ENCODE measurements at places on chromosomes 5 and 9.

GRCh38 chr5:77390221-77390620, 101.9 kb downstream of the WDR41 start:
- DNase-seq: no peak

DNA sequence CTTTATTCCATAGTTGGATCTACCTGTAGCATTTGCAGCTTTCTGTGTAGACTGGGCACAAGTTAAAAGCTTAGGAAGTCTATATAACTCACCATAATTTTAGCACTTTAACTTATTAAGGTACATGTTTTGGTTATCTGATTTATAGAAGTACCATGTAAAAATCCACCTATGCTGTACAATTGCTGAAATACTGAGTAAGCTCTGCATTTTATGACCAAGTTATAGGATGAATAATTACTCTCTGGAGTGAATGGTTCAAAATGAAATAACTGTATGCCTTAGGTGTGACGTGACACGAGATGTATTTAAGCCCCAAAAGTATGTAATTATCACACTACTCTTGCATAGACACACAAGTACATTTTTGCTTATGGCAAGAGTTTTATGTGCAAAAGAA, 22.1 kb downstream of the ZSWIM6 start:
- no peak for DNase-seq

- no peak for DNase-seq
These were observed 6.1 kb upstream of the AJM1 start for GRCh38 chr9:136835932-136836904.

DNA sequence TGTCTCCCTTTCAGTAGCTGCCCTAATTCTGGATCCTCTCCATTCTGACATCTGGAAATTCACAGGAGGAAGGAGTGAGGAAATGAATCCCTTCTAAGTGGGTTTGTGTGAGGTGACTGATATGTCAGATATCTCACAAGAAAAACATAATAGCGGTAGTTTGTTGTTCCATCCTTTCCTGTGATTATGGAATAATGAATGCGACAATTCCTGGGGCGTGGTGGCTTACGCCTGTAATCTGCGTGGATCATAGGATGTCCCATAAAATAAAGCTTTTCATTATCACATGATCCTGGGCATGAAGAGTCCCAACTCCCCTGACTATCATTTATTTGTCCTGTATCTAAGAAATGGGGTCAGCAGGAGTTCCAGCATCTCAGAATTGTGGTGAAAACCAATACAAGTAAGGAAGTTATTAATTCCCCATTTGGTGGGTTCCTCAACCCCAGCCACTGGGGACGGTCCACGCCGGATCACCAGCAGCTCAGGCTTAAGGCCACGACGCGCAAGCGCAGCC, 375 bp upstream of the C5orf24 start:
- DNase-seq: no peak

DNA sequence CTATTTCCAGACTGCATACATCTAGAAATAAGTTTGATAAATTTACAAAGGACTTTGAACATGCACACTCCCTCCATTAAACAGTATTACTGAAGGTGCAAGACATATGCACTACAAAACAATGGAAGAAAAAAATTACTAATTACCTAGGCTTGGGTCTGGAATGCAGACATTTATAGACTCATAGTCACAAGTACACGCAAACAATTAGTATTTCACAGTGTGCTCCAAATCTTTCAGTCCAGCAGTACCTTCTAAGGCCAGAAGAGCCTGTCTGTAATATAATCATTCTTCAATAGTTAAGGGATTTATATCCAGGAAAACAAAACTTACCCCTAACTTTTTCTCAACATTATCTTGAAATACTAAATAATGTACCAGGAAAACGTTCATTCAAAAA, 11.2 kb downstream of the RICTOR start:
- no peak for DNase-seq

DNA sequence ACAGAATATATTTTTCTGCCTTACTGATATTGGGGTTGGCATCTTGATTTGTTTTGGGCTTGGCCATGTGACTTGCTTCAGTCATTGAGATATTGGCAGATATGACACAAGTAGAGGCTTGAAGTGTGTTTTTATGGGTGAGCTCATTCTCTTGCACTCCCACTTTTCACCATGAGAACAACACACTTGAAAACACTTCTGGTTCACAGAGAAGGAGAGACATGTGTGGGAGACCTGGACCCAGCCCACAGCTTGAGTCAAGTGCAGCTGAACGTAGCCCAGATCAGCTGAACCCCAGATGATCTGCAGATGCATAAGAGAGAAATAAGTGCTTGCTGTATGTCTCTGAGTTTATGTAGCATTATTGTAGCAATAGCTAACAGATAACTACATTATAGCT, 155.4 kb downstream of the SEMA6A start:
- DNase-seq: no peak

DNA sequence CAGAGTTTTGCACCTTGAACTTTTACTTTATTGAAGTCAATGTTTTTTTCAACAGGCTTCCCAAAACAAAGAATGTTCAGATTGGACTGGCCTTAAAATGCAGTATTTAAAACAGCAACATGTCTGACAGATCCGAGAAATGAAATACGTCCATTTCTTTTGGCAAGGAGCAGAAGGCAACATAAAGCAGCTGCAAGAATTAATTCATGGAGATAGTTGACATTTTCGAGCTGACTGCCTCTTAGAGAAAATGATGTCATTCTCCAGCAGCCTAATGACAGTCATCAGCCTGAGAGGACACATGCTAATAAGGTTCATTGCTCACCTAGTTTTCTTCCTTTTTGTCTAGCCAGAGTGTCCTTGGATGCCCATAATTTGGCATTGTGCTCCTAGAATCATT, 232.2 kb upstream of the SEMA6A start:
- DNase-seq: no peak

GRCh38 chr5:88734983-88735382, 148.0 kb downstream of the MEF2C start:
- no peak for DNase-seq

GRCh38 chr9:15433661-15434060, 11.0 kb downstream of the SNAPC3 start:
- DNase-seq: no peak

- no peak for DNase-seq
These were observed 184.4 kb downstream of the CWC27 start for GRCh38 chr5:64952951-64953673.

- peak; percentile 58 for DNase-seq
These were observed 92.8 kb upstream of the CCDC112 start for GRCh38 chr5:115389034-115389798.

DNA sequence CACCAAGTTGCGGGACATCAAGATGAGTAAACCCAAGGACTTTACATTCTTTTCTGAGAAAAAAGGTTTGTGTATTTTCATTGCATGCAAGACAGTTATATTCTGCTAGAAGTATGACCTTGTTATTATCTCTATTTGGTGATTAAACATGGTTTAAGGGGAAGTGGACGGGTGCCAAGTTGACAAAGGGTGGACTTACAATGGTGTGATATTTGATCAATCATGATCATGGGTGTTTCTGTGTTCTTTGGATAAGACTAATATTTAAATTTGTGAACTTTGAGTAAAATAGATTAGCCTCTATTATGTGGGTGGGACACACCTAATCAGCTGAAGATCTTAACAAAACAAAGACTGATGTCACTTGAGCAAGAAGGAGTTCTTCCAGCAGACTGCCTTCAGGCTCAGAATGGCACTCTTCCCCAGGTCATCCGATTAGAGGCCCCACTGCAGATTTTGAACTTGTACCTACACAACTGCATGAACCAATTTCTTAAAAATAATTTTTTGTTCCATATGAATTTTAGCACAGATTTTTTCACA, 782.9 kb downstream of the CDH12 start:
- no peak for DNase-seq

GRCh38 chr5:66807743-66808142, 211.6 kb downstream of the MAST4 start:
- no peak for DNase-seq

DNA sequence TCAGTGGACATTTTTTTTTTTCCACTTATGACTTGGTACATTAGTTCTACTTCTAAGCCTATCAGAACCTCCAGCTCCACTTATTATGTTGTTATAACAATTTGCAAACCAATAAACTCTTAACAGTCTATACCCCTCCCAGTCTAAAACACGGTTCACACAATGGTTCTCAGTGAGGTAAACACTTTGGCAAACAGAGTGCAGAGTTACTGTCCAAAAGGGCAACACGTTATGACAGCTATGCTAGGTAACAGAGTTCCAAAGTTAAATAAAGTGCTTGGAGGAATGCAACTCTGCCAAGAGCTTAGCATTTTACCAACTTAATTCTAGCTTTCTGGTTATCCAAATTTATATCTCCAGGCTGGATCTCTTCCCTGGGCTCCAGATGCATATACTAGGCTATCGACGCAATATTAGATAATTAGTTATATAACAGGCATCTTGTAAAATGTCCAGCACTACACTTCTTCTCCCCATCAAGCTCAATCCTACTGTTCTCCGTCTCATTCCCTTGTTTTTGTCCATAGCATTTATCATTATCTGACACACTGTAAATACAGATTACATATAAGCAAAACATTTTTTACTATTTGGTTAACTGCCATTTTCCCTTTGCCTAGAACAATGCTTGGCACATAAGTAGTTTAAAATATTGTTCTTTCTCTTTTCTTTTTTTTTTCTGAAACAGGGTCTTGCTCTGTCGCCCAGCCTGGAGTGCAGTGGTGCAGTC, 14.3 kb downstream of the FNBP1 start:
- no peak for DNase-seq

- no peak for DNase-seq
These were observed 201.2 kb downstream of the ACTL7B start for GRCh38 chr9:108654566-108654965.

- no peak for DNase-seq
These were observed 100.1 kb downstream of the KCNIP1 start for GRCh38 chr5:170603578-170604565.

DNA sequence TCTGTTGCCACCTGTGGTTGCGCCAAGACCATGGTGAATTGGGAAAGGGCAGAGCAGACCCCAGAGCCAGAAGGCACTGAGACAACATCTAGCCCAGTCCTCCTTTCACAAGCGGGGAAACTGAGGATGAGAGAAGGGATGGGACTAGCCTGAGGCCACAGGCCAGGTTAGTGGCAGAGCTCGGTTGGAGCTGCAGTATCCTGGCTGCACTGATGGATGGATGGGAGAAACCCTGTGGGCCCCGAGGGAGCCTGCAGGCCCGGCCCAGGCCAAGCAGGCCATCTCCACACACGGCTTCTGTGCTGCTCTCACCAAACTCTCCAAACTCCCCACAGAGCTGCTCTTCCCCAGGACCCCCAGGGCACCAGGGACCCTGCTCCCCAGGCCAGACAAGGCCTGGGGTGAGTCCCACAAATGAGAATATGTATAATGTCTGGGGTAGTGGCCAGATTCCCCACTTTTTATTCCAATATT, 60.2 kb downstream of the TSTD2 start:
- no peak for DNase-seq

GRCh38 chr5:67196537-67197059, at the start of gene CD180:
Gene CD180 (minus strand): TSS chr5:67196799. CDS start chr5:67196641, 158 bp downstream.
- peak; percentile 65 for DNase-seq

DNA sequence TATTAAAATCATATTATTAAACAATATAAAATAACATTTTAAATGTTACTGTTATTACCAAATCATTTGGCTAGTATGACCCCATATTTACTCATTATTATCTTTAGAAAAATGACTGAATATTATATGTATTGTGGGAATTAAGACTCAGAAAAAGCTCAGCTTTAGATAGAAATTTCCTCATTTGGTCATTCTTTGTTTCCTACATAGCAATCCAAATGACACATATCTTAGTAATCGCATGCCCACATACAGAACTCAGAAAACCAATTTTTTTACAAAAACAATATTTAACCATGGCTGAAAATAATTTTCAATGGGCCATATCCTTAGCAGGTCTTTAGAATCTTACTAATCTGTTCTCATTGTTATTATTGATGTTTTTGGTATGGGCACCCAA, 53.8 kb upstream of the TSLP start:
- no peak for DNase-seq

- DNase-seq: no peak
These were observed 37.8 kb downstream of the MEF2C start for GRCh38 chr5:88845081-88845697.

GRCh38 chr9:133609311-133610098, at the start of gene FAM163B:
Gene FAM163B (minus strand): TSS chr9:133609389. CDS start chr9:133580223, 29,166 bp downstream.
- DNase-seq: no peak

- no peak for DNase-seq
These were observed 35.0 kb downstream of the ARL15 start for GRCh38 chr5:54275361-54275760.

GRCh38 chr9:37944266-37944650, 40.3 kb upstream of the SLC25A51 start:
- no peak for DNase-seq

DNA sequence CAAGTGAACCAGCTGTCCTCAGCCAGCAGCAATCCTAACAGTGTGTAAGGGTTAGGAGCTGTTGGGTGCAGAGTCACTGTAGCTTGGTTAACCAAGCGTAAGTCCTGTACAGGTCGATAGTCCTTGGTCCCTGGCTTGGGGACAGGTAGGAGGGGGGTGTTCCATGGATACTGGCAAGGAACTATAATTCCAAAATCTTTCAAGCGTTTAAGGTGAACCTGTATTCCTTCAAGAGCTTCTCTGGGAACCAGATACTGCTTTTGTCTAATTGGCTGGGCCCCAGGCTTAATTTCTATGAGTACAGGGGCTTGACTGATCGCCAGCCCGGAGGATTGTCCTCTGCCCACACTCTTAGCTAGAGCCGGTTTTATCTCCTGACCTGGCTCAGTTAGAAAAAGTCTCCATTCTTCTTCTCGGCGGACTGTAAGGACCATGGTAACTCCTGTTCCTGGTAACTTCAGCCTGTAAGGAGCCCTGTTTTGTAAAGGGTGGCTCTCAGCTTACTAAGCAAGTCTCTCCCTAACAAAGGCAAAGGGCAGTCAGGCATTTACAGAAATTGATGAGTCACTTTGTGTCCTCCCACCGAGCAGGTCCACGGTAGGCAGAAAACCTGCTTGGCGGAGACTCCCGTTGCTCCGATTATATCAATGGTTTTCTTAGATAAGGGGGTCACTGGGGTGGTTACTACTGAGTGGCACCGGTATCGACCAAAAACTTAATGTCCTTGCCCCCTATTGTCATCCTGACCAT, 6.0 kb upstream of the ZNF354C start:
- no peak for DNase-seq

DNA sequence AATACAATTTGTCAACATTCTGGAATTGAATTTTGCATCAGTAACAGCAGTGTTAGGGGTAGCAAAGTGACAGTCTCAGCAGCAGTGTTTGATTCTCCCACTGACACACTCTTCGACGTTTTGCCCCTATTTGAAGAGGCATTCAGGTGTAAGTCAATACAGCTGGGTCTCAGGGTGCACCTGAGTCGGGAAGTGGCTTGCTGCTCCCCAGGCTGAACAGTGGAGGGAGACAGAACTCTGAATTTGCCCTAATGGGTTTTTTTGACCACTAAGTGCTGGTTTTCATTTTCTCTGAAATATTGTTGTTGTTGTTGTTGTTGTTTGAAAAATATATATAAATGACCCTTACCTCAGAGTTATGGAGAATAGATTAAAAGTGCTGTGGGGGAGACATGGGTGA, 223.2 kb downstream of the TLR4 start:
- no peak for DNase-seq

DNA sequence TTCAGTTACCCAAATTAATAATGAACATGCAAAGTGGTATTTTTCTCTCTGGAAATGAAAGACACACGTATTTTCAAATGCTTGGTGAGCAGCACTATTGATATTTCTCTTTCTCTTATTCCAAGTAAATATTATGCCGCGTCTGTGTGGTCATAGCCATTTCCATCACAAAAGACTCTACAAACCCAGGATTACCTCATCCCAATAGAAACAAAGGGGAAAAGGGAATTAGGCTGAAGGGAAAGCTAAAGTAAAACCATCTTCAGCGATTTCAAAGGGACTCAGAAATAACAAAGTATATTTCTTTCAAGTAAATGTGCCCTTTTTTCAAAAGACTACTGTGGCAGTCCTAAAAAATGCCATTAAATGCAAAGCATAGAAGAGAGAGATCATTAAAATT, 62.0 kb upstream of the FST start:
- DNase-seq: no peak
